ENCODE measurements at places on chromosomes 1 and 21.

DNA sequence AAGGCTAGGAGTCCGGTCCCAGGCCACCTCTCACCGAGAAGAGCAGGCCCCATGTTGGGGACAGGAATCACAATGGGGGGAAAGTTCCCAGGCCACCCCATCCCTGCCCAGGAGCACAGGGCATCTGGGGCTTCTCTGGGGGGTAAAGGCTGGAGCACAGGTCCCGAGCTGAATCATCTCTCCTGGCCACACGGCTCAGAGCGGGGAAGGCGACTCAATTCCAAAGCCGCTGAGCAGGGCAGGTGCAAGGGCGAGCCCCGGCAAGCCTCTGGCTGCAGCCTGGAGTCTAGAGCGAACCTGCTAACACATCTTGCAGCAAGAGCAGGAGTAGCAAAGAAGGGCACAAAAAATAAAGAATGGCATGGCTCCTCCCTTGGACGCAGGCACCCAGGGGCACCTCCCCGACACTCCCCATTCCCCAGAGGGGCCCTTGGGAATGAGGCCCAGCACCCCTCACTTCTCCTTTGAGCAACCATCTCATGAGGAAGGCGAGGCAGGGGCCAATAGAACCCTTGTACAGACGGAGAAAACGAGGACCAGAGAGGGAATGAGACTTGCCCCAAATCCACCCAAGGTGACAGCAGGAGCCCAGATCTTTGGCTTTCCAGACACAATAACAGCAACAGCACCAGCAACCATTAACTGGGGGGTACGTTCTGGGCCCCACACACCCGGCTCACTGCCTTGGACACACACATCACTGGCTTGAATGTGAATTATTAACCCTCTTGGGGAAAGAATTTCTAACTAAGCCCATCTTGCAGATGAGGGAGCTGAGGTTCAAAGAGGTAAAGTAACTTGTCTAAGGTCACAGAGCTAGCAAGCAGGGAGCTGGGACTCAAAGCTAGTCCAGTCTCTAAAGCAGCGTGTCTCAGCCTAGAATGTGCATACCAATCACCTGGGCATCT, 20.7 kb upstream of the ALDH4A1 start:
- no peak for DNase-seq

- DNase-seq = no peak
These were observed 226.6 kb upstream of the ZRANB2 start for GRCh38 chr1:71307451-71307850.

GRCh38 chr1:221328371-221328770, 413.5 kb downstream of the DUSP10 start:
- no peak for DNase-seq

GRCh38 chr1:171161431-171161830, 23.7 kb upstream of the FMO2 start:
- DNase-seq = no peak

GRCh38 chr1:63713627-63714481, 60.0 kb upstream of the ROR1 start:
- DNase-seq = no peak

- DNase-seq = no peak
These were observed 85.1 kb upstream of the RHOU start for GRCh38 chr1:228650141-228650540.
